Activated T-helper 1 cell treated with anti-CD3 and anti-CD28 coated beads, Interleukin-12 subunit alpha, Interleukin-12 subunit beta, Interleukin-2, Interleukin-4 antibody, amounts not matched to agents 30 ng/mL and 10 ng/mL and 1 ng/mL, durations not matched to agents 14 hours and 24 hours and 36 hours (primary cell): ENCODE measurements at places on chromosomes 4 and X. TPM values are rescaled to one million over a fixed set of nuclear protein-coding genes. Genes with fewer than 3 reads are reported as not detected.

DNA sequence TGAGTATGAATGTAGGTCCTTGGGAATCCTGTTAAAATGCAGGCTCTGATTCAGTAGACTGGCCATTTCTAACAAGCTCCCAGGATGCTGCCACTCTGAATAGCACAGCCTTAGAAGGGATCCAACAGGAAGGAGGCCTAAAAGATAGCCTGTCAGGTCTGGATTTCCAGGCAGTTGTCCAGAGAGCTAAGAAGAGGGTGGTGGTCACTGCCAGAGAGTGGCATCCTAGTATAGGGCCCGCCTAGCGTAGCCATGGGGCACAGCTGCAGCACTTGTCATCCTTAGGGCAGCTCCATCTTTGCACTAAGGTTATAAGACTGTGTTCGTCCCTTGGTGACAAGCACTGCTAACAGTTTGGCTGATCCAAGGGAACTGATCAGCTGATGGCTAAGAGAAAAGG, 20.5 kb upstream of the NUP54 start:
- no peaks in the 10 kb centered on the region for H3K27me3 ChIP-seq
- H3K27ac ChIP-seq, result no peak overlapping the region
- no peak for DNase-seq
- peaks cover under 1% of the 10 kb centered on the region for H3K36me3 ChIP-seq
- H3K4me1 ChIP-seq, result no peaks in the 10 kb centered on the region

DNA sequence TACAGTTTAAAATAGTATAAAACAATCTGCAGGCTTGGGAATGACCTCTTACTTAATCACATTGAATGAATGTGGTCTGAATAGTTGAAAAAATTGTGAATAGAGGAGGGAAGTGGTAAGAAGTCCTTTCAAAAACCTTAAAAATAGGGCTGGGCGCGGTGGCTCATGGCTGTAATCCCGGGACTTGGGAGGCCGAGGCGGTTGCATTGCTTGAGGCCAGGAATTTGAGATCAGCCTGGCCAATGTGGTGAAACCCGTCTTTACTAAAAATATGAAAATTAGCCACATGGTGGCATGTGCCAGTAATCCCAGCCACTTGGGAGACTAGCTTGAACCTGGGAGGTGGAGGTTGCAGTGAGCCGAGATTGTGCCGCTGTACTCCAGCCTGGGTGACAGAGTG, 36.5 kb downstream of the HERC3 start:
- no peaks in the 10 kb centered on the region for H3K27me3 ChIP-seq
- H3K36me3 ChIP-seq, result peaks cover 15% of the 10 kb centered on the region
- H3K4me1 ChIP-seq, result no peaks in the 10 kb centered on the region
- no peak overlapping the region for H3K4me3 ChIP-seq
- no peak for DNase-seq
- H3K27ac ChIP-seq, result no peak overlapping the region

GRCh38 chr4:183552274-183553146, 47.7 kb downstream of the ING2 start:
- DNase-seq, result no peak
- peaks cover 2% of the 10 kb centered on the region for H3K36me3 ChIP-seq
- peaks cover 4% of the 10 kb centered on the region for H3K27me3 ChIP-seq
- H3K4me1 ChIP-seq, result no peaks in the 10 kb centered on the region
- no peak overlapping the region for H3K4me3 ChIP-seq
- peak overlapping the region; percentile 64 for H3K27ac ChIP-seq

GRCh38 chr4:124846306-124846705, 133.8 kb upstream of the ANKRD50 start:
- H3K27ac ChIP-seq, result no peak overlapping the region
- no peaks in the 10 kb centered on the region for H3K4me1 ChIP-seq
- no peaks in the 10 kb centered on the region for H3K36me3 ChIP-seq
- no peaks in the 10 kb centered on the region for H3K27me3 ChIP-seq
- no peak overlapping the region for H3K4me3 ChIP-seq
- no peak for DNase-seq

DNA sequence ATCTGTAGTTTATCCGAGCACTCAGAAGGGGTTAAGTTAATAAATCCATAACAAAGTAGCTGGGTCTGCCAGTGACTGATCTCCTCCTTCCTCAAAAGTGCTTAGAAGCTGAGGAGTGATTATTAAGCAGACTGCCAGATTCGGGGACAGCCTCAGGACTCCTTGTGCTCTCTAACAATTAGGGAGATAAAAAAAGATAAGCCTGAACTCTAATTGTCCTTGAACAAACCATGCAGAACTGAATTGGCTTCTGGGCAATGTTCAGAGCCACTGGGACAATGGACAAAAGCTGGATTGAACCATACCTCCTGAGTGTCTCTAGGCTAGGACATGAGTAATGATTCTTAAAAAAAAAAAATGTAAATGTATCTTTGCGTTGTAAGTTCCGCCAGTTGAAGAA, 22.7 kb upstream of the GRPR start:
- no peak overlapping the region for H3K4me3 ChIP-seq
- peaks cover 1% of the 10 kb centered on the region for H3K27me3 ChIP-seq
- DNase-seq, result no peak

GRCh38 chr4:37219242-37219641, 25.3 kb upstream of the NWD2 start:
- no peak for DNase-seq
- H3K4me3 ChIP-seq, result no peak overlapping the region
- no peaks in the 10 kb centered on the region for H3K27me3 ChIP-seq
- no peaks in the 10 kb centered on the region for H3K4me1 ChIP-seq
- H3K36me3 ChIP-seq, result no peaks in the 10 kb centered on the region
- no peak overlapping the region for H3K27ac ChIP-seq

DNA sequence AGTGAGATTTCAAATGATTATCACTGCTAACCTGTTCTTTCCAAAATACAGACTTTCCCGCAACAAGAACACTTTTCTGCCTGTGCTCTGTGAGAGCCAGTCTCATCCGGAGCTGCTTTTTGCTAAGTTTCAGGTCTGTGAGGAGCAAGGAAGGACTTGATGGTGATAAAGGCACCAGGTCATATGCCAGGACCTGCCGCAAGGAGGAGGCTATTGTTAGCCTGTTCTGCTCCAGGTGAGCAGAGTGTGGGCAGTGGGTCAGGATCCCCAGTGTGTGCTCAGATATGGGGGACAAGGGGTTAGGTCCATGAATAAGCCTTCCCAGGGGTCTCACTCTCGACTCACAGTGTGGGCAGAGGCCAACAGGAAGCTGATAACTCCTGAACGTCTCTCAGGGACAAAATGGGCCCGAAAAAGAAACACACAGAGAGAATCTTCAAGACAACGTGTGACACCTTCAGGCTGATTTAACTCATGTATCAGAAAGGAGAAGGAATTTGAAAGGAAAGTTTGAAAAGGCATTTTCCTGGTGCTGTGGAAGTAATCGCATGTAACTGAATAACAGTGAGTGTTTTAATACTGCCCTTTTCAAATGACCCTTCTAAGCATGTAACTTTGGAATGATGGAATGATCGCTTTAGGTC, 57.7 kb upstream of the PDLIM3 start:
- no peak for DNase-seq
- no peak overlapping the region for H3K4me3 ChIP-seq
- peaks cover 29% of the 10 kb centered on the region for H3K27me3 ChIP-seq
- H3K36me3 ChIP-seq, result no peaks in the 10 kb centered on the region
- no peaks in the 10 kb centered on the region for H3K4me1 ChIP-seq

GRCh38 chr4:106246441-106246840, 69.6 kb downstream of the TBCK start:
- no peaks in the 10 kb centered on the region for H3K27me3 ChIP-seq
- no peak overlapping the region for H3K4me3 ChIP-seq
- no peaks in the 10 kb centered on the region for H3K4me1 ChIP-seq
- DNase-seq, result no peak
- peaks cover 14% of the 10 kb centered on the region for H3K36me3 ChIP-seq
- no peak overlapping the region for H3K27ac ChIP-seq

DNA sequence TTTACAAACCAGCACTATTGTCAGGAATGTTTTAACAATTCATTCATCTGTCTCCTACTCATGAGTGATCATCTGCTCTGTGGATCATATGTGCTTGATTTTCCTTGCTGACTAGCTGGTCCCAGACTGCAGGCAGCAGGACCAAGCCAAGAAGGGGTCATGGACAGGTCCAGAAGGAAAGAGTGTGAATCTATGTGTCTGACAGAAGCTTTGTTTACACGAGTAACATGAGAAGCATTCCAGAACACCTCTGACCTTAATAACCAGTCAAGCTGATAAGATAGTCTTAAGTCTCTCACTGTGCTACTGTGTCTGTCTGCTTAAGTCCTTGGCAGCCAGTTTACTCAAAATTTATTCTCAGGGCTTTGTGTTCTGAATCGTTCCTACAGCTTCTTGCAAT, 39.0 kb downstream of the GUCY1A1 start:
- no peak overlapping the region for H3K4me3 ChIP-seq
- no peak overlapping the region for H3K27ac ChIP-seq
- H3K4me1 ChIP-seq, result no peaks in the 10 kb centered on the region
- H3K36me3 ChIP-seq, result no peaks in the 10 kb centered on the region
- no peak for DNase-seq

DNA sequence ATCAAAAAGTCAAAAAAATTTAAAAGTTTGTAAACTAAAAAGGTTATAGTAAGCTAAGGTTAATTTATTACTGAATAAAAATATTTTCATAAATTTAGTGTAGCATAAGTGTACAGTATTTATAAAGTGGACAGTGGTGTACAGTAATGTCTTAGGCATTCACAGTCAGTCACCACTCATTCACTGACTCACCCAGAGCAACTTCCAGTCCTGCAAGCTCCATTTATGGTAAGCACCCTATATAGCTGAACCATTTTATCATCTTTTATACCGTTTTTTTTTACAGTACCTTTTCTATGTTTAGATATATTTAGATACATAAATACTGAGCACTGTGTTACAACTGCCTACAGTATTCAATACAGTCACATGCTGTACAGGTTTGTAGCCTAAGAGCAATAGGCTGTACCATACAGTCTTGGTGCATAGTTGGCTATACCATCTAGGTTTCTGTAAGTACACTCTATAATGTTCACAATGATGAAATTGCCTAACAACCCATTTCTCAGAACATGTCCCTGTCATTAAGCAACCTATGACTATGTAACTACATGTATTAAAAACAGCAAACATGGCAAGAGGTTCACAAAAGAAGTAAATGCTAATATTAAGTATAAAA, 18.6 kb downstream of the ACSL4 start:
- no peak overlapping the region for H3K27ac ChIP-seq
- DNase-seq, result no peak
- peaks cover 3% of the 10 kb centered on the region for H3K36me3 ChIP-seq
- H3K4me3 ChIP-seq, result no peak overlapping the region
- peaks cover 38% of the 10 kb centered on the region for H3K4me1 ChIP-seq

DNA sequence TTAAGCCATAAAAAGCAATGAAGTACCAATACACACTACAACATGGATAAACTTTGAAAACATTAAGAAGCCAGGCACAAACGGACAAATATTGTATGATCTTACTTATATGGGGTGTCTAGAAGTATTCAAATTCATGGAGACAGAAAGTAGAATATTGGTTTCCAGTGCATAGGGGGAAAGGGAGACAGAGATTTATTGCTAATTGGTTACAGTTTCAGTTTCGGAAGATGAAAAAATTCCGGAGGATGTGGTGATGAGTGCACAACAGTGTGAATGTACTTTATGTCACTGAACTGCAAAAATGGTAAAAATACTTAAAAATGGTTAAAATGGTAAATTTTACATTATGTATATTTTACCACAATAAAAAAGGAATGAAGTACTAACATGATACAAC, 5.1 kb upstream of the PRDX4 start:
- H3K27me3 ChIP-seq, result no peaks in the 10 kb centered on the region
- DNase-seq, result peak; percentile 5
- peak overlapping the region; percentile 11 for H3K4me3 ChIP-seq

Gene YY2
- 2.2 and 2.3 TPM in 2 replicates for total RNA-seq

Gene HELT
- not detected in 2 replicates for total RNA-seq

Gene RAB9B
- 0.18 and 0.37 TPM in 2 replicates for total RNA-seq

Gene AMER1
- total RNA-seq, result 6.7 and 7.1 TPM in 2 replicates

Gene MMGT1
- 25.2 and 26.4 TPM in 2 replicates for total RNA-seq

Gene AFP
- total RNA-seq, result not detected in 2 replicates
